ENCODE measurements at places on chromosomes 4 and X.

DNA sequence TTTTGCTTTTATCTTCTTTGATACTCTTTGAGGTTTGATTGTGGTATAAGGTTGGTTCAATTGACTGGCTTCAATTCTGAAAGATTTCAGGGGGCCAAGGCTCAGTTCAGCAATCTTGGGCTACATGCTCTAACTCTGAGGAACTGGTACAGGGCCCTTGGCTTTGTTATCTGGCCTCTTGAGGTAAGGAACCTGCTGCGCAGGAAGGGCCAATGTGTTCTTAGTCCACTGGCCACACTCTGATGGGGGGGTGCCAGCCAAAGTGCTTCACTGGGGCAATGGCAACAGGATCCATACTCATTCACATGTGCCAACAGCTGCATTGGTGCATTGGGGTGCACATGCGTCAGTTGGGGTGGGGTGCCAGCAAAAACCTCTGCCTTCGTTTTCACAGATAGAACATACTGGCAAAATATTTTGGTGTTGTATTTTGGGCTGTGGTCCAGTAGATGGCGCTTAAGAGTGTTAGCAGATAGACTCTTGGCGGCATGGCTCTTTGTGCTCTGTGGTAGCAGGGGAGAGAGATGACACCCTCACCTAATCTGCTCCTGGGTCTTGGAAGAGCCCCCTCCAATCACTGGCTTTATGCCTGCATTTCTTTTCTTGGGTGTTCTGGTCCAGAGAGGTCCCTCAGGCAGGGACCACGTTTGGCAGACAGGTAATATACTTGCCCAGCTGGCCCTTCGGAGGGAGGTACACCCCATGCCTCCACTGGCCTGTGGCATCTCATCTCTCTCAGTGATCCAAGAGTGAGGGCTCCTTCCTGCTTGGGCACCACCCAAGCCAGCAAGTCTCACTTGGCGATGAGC lies 42.9 kb downstream of the NDST3 start:
- peak; percentile 3 for DNase-seq

GRCh38 chr4:154348657-154349056 lies 142.9 kb downstream of the DCHS2 start:
- no peak for DNase-seq

DNA sequence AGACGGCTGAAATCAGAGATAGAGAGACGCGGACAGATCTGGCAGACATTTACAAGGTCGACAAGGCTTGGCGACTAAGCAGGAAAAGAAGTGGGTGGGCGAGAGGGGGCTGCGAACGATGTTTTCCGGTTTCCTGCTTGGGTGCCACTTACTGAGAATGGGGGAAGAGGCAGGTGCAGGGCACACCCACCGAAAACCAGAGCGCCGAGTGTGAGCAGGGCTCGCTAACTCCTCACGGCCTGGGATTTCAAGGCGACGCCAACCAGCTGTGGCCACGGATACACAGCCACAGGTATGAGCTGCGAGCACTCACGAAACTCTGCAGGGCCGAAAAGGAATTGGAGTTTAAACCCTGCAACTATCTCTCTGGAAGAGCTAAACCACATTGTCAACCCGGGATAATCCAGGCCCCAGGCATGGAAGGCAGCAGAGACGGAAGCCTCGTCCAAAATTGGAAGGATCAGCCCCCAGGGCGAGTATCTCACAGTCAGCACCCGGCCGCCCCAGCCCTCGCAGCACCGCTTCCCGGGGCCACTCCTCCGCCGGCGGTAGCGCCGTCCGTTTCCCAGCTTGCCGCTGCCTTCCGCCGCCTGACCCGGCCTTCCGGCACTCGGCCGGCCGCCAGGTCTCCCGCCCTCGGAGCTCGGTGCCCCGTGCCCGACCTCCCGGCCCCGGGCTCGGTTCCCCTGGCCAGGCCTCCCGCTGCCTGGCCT lies 778 bp downstream of the CASP3 start:
- DNase-seq, result peak; percentile 25

- DNase-seq, result no peak
Measured at GRCh38 chr4:61248705-61249104, 48.6 kb downstream of the ADGRL3 start.

DNA sequence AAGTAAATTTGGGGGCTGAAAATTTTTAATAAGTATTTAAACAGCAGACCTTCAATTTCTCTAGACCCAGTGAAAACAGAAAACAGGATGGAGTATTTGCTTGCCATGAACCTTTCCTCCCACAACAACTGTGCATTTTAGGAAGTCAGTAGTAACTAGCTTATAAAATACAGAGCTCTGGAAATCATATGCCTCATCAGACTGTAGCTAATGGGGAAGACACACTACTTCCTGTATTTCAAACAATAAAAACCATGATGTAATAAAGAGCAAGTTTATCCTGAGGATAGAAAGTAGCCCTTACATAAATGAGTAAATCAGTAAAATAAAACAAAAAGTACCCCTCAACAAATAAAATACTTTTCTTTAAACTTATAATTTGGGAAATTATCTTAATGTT lies 280.1 kb upstream of the ZFP42 start:
- DNase-seq, result no peak

DNA sequence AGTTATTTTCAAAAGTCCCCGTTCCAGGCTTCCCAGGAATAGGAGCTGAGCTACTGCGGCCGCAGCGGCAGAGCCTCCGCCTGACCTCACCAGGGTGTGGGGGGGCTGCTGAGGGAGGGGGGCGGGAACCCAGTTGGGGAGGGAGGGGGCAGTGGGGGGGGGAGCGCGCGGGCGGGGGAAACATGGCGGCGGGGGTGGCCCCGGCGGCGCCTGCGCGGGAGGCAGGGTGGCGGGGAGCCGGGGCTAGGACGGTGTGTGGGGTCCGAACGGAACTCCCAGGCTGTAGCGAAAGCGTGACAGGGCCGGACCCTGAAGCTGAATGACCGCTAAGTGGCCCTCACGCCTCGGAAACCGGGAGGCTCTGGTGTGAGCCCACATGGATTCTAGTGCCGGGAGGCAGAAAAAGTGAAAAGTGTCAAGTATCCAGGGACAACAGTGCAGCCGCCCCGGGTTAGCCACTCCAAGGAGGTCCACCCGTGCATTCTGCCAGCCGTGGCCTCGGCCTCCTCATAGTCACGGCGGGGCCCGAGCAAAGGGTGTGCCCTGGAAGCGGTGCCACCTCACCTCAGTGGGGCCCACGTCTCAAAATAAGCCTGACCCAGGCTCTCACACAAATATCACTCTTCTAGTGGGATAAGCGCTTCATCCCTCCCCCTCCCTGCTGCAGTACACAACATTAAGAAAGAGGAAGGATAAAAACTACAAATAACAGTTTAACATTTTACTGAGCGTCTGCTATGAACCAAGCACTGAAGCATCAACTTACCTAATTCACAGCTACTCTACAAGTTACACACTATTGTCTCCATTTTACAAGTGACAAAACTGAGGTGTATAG lies at the start of gene KLHL13:
KLHL13 (minus strand) TSS at position 98 of the 838 bp plus-strand sequence. CDS start 88,337 bp downstream, outside the sequence.
- peak; percentile 73 for DNase-seq

DNA sequence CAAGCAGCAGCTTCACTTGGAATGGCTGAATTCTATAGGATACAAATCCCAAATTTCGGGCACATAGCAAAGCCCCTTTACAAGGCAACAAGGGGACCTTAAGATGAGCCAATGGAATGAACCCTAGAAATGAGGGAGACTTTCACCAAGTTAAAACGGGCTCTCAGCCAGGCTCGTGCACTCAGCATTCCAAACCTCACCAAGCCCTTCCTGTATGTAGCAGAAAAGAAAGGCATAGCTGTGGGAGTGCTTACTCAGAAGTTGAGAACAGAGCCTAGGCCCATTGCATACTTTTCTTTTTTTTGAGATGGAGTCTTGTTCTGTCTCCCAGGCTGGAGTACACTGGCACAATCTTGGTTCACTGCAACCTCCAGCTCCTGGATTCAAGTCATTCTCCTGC lies 10.8 kb upstream of the HERC5 start:
- no peak for DNase-seq

Data from common myeloid progenitor, CD34-positive (primary cell).